ENCODE measurements at places on chromosomes 16 and 17. TPM values are rescaled to one million over a fixed set of nuclear protein-coding genes. Genes with fewer than 3 reads are reported as not detected.

DNA sequence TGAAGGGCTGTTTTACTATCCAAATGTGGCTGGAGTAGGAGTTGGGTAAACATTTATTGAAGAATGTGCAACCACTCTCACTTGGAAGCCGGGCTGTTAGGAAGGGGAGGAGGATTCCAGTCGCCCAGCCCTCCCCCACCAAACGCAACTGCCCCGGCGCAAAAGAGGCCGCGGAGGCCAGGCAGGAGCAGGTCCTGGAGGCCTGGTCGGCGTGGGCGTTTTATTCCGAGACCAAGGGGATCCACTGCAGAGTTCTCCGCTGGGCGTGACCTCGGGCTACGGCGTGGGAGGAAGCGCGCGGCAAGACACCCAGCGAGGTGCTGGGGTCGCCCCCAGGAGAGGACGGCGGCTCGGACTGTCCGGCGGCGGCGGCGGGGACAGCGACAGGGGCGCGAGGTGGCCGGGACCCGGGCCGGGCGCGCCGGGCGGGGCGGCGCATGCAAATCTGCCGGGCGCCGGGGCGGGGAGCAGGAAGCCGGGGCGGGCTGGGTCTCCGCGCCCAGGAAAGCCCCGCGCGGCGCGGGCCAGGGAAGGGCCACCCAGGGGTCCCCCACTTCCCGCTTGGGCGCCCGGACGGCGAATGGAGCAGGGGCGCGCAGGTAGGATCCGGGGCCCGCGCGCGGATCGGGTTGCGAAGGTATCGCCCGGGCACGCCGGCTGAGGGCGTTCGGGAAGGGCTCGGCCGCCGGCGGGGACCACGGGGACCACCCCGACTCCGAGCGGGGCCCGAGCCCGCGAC is at the start of gene IL4R:
Gene IL4R, plus strand, starts transcription at position 553 of the 739 bp plus-strand sequence. CDS start 26,230 bp downstream, outside the sequence.
- no peaks in the 10 kb centered on the region for H3K27me3 ChIP-seq
- peak within 1 kb of the TSS; percentile 36 for H3K27ac ChIP-seq
- peak within 1 kb of the TSS; percentile 65 for H3K4me3 ChIP-seq
- H3K36me3 ChIP-seq, result no peaks in the 10 kb centered on the region
- peak; percentile 92 for DNase-seq

GRCh38 chr17:15892731-15893657 is 51.9 kb upstream of the ADORA2B start:
- no peak overlapping the region for H3K4me3 ChIP-seq
- no peak for DNase-seq
- H3K27ac ChIP-seq, result no peak overlapping the region
- H3K36me3 ChIP-seq, result no peaks in the 10 kb centered on the region

GRCh38 chr17:27520491-27521185 is 64.4 kb downstream of the KSR1 start:
- H3K4me3 ChIP-seq, result no peak overlapping the region
- H3K27ac ChIP-seq, result no peak overlapping the region
- no peaks in the 10 kb centered on the region for H3K27me3 ChIP-seq
- no peaks in the 10 kb centered on the region for H3K4me1 ChIP-seq
- no peak for DNase-seq
- H3K36me3 ChIP-seq, result no peaks in the 10 kb centered on the region

CHST6 gene
- total RNA-seq, result 2.4 TPM

DNA sequence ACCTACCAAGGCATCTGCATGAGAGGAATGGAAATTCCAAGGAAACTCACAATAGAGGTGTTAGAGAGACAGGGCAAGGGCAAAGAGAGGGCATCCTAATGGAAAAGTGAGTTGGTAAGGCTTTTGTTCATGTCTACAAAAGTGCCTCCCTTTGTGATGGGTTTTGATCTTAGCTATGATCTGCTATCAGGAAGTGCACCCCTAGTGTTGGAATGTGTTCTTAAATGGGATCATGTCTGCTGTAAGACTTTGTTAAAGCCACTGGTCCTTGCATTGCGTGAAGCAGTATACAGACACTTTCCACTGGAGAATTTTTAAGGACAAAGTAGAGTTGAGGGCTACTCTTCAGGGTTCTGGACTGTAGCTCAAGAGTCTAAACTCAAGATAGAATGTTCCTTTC is 92.0 kb downstream of the MAP2K6 start:
- H3K4me3 ChIP-seq, result no peak overlapping the region
- no peak overlapping the region for H3K27ac ChIP-seq
- H3K4me1 ChIP-seq, result no peaks in the 10 kb centered on the region
- no peak for DNase-seq
- H3K27me3 ChIP-seq, result no peaks in the 10 kb centered on the region

DNA sequence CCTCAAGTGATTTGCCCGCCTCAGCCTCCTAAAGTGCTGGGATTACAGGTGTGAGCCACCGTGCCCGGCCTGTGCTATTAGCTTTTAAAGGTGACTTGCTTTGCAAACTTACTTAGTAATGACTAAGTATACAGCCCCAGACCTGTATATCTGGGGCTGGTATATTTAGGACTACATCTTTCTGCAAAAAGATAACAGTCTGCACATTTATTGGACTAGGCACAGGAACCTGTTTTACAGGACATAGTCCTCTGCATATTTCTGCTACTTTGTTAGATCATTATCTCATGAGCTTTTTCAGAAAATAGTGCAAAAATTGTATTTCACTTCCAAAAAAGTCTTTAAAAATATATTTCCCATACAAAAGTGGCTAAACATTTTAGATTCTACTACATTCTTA is 1.3 kb downstream of the KRT24 start:
- no peaks in the 10 kb centered on the region for H3K36me3 ChIP-seq
- no peak overlapping the region for H3K4me3 ChIP-seq
- no peaks in the 10 kb centered on the region for H3K4me1 ChIP-seq
- no peak overlapping the region for H3K27ac ChIP-seq

CCDC200 gene
- not detected for total RNA-seq

KRT222 gene
- 4.5 TPM for total RNA-seq

GRCh38 chr17:57444682-57445450 is 188.5 kb downstream of the MSI2 start:
- no peak overlapping the region for H3K27ac ChIP-seq
- no peak for DNase-seq
- H3K27me3 ChIP-seq, result no peaks in the 10 kb centered on the region
- H3K4me3 ChIP-seq, result no peak overlapping the region

- no peak for DNase-seq
- no peak overlapping the region for H3K27ac ChIP-seq
- H3K36me3 ChIP-seq, result no peaks in the 10 kb centered on the region
- H3K4me3 ChIP-seq, result no peak overlapping the region
- H3K27me3 ChIP-seq, result no peaks in the 10 kb centered on the region
Observed at GRCh38 chr16:86313631-86314030, 196.7 kb upstream of the FOXF1 start.

DNA sequence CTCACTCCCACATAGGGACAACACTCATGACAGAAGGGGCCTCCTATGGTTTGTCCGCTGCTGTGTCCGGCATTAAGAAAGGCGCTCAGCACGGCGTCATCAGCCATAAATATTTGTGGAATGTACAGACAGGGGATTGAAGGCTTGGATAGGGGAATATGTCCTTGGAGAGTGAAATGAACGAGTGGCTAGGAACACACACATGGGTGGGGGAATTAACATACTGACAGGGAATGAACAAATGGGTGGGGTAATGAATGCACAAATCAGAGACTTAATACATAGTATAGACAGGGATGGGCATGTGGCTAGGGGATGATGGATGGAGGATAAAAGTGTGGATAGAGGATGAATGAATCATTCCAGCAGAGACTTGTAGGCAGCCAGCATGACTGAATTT is 154.0 kb upstream of the HSBP1 start:
- H3K4me1 ChIP-seq, result no peaks in the 10 kb centered on the region
- no peaks in the 10 kb centered on the region for H3K27me3 ChIP-seq
- no peak overlapping the region for H3K4me3 ChIP-seq

DNA sequence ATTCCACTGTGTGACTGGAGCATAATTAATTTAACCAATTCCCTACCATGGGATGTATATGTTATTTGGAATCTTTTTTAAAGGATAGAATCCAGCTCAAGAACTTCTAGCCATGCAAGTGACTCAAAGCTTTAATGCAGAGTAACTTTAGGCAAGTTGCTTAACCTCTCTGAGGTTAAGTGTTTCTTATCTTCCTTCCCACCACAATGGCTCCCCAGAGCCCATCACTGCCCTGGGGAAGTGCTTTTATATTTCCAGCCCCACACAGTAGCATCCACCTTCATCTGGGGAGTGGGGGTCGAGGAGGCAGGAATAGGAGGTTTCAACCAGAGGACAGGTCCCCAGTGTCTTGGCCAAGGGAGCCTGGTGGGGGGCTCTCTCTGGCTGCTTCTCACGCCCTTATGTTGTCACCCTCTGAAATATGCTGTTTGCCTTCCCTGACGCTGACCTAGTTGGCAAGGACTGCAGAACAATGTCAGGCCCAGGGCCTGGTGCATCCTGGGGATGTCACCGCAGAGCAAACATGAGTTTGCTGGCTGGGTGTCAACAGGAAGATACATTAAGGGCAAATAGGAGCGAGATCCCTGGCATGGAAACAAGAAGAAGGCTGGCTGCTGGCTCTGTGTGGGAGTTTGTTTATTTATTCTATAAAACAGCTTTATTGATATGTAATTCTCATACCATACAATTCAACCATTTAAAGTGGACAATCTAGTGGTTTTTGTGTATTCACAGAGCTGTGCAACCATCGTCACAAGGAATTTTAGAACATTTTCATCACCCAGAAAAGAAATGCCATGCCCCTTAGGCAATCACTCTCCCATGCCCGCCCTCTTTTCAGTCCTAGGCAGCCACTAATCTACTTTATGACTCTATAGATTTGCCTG is 46.6 kb upstream of the WSB1 start:
- no peaks in the 10 kb centered on the region for H3K36me3 ChIP-seq
- no peaks in the 10 kb centered on the region for H3K4me1 ChIP-seq
- DNase-seq, result no peak
- no peak overlapping the region for H3K27ac ChIP-seq

DNA sequence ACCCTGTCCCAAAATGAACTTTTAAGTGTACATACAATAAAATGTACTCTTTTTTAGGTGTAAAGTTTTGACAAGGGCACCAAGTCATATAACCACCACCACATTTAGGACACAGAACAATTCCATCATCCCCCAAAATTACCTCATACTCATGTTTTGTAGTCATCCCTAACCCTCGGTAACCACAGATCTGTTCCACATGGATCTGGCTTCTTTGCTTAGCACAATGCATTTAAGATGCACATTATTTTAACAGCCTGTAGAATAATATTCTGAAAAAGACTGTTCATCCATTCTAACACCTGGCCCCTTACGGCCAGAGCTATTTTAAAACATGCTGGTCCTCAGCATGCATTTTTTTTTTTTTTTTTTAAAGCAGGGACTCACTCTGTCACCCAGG is 25.2 kb upstream of the CFAP20 start:
- no peak overlapping the region for H3K4me3 ChIP-seq
- no peak for DNase-seq
- H3K4me1 ChIP-seq, result no peaks in the 10 kb centered on the region
- no peaks in the 10 kb centered on the region for H3K27me3 ChIP-seq
- H3K36me3 ChIP-seq, result no peaks in the 10 kb centered on the region

PIK3R5 gene
- total RNA-seq, result 18.4 TPM

- no peaks in the 10 kb centered on the region for H3K36me3 ChIP-seq
- no peaks in the 10 kb centered on the region for H3K27me3 ChIP-seq
- no peak overlapping the region for H3K4me3 ChIP-seq
- peak; percentile 78 for DNase-seq
Observed at GRCh38 chr17:67546578-67547527, 169.8 kb downstream of the PITPNC1 start.

UTS2R gene
- not detected for total RNA-seq

PPP1R27 gene
- not detected for total RNA-seq

MYO15A gene
- total RNA-seq, result 3.4 TPM

FOXK2 gene
- 52.0 TPM for total RNA-seq

ABCA8 gene
- 292 TPM for total RNA-seq

SEPTIN1 gene
- total RNA-seq, result 2.8 TPM

GRCh38 chr16:67783353-67783725 is 23.0 kb downstream of the RANBP10 start:
- no peak overlapping the region for H3K27ac ChIP-seq
- peaks cover 3% of the 10 kb centered on the region for H3K36me3 ChIP-seq
- no peak overlapping the region for H3K4me3 ChIP-seq
- no peak for DNase-seq
- H3K4me1 ChIP-seq, result no peaks in the 10 kb centered on the region

PPY gene
- total RNA-seq, result not detected

GRCh38 chr16:29990883-29991570 is 4.4 kb downstream of the HIRIP3 start:
- peaks cover 4% of the 10 kb centered on the region for H3K36me3 ChIP-seq
- no peak overlapping the region for H3K4me3 ChIP-seq
- DNase-seq, result peak; percentile 61
- H3K4me1 ChIP-seq, result no peaks in the 10 kb centered on the region
- H3K27ac ChIP-seq, result no peak overlapping the region

- H3K27ac ChIP-seq, result no peak overlapping the region
- H3K27me3 ChIP-seq, result no peaks in the 10 kb centered on the region
- no peak for DNase-seq
- H3K4me1 ChIP-seq, result no peaks in the 10 kb centered on the region
Observed at GRCh38 chr17:73900516-73900915, 256.3 kb upstream of the SDK2 start.

DNA sequence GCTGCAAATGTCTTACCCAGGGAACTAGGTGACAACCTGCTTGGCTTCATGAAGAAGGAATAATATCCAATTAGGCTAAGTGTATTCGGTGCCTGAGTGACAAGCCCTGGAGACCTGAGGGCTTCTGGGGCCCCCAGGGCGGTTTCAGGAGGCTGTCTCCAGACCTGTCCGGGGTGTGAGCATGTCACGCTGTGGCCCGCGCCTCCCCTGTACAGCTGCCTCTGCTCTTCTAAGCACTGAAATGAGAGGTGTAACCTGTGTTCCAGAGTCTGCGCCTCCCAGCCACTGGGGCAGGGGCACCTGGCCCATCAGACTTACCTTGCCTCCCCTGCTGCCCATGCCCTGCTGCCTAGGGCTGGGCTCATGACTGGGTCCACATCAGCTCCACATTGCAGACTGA is 114.3 kb downstream of the WWOX start:
- peaks cover 3% of the 10 kb centered on the region for H3K4me1 ChIP-seq
- DNase-seq, result no peak
- H3K27ac ChIP-seq, result no peak overlapping the region
- peaks cover 1% of the 10 kb centered on the region for H3K27me3 ChIP-seq
- no peaks in the 10 kb centered on the region for H3K36me3 ChIP-seq
- H3K4me3 ChIP-seq, result no peak overlapping the region

- peak overlapping the region; percentile 2 for H3K4me3 ChIP-seq
- no peak for DNase-seq
- H3K27ac ChIP-seq, result no peak overlapping the region
Observed at GRCh38 chr17:7205561-7205960, 14.1 kb downstream of the DLG4 start.

GRCh38 chr16:4369007-4369733 is 2.5 kb upstream of the VASN start:
- H3K27ac ChIP-seq, result peak overlapping the region; percentile 77
- no peaks in the 10 kb centered on the region for H3K4me1 ChIP-seq
- H3K4me3 ChIP-seq, result no peak overlapping the region
- no peaks in the 10 kb centered on the region for H3K27me3 ChIP-seq
- DNase-seq, result peak; percentile 83
- no peaks in the 10 kb centered on the region for H3K36me3 ChIP-seq

- H3K4me3 ChIP-seq, result no peak overlapping the region
- H3K27me3 ChIP-seq, result no peaks in the 10 kb centered on the region
- DNase-seq, result no peak
- H3K36me3 ChIP-seq, result no peaks in the 10 kb centered on the region
- H3K27ac ChIP-seq, result no peak overlapping the region
Observed at GRCh38 chr17:4508207-4508606, 9.5 kb downstream of the SPNS2 start.

SEZ6 gene
- total RNA-seq, result not detected

- no peak for DNase-seq
- no peaks in the 10 kb centered on the region for H3K36me3 ChIP-seq
- H3K4me3 ChIP-seq, result no peak overlapping the region
- H3K4me1 ChIP-seq, result no peaks in the 10 kb centered on the region
- H3K27ac ChIP-seq, result no peak overlapping the region
Observed at GRCh38 chr16:87297918-87298631, 19.1 kb downstream of the C16orf95 start.

Measured in aorta (tissue), 5 donors.